ENCODE measurements at places on chromosomes 2 and 18. TPM values are rescaled to one million over a fixed set of nuclear protein-coding genes. Genes with fewer than 3 reads are reported as not detected.

ARHGEF33 gene
- total RNA-seq = 0.05 TPM

DNA sequence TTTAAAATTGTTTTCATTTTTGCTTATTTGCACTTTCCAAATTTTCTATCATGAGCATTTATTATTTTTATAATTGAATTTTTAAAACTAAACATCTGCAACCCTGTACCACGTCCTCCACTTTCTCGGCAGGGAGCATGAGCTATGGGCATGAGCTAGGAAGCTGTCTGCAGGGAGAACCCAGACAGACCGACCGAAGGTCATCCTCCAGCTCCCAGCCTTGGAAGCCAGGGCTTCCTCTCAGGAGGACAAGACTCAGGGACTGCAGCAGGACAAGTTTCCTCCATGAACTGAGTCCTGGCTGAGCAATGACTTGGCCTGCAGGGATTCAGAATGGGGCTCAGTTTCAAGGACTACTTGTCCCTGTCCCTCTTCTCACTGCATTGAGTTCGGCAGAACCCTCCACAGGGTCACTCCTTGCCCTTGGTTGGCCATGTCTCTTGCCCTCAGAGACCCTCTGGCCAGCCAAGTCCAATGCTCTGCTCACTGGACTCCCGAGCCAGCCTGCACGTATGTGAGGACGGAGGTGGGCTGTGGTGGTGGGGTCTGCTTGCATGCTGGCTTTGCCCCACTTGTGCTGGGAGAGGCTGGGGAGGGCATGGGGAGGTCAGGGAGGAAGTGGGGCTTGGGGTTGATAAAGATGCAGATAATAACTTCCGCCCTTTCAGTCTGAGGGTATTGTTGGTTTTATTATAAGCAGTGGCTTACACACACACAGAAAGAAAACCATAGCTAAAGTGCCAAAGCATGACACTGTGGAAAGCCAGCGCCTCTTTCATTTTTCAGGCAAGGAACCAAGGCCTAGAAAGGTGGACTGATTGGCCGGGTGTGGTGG, 6.6 kb downstream of the NMUR1 start:
- H3K4me1 ChIP-seq = no peaks in the 10 kb centered on the region
- H3K27ac ChIP-seq = no peak overlapping the region
- DNase-seq = no peak
- no peaks in the 10 kb centered on the region for H3K27me3 ChIP-seq

- DNase-seq = no peak
- H3K27me3 ChIP-seq = no peaks in the 10 kb centered on the region
- no peak overlapping the region for H3K4me3 ChIP-seq
- no peaks in the 10 kb centered on the region for H3K36me3 ChIP-seq
Measured at GRCh38 chr2:224638301-224638823, 53.2 kb upstream of the CUL3 start.

DNA sequence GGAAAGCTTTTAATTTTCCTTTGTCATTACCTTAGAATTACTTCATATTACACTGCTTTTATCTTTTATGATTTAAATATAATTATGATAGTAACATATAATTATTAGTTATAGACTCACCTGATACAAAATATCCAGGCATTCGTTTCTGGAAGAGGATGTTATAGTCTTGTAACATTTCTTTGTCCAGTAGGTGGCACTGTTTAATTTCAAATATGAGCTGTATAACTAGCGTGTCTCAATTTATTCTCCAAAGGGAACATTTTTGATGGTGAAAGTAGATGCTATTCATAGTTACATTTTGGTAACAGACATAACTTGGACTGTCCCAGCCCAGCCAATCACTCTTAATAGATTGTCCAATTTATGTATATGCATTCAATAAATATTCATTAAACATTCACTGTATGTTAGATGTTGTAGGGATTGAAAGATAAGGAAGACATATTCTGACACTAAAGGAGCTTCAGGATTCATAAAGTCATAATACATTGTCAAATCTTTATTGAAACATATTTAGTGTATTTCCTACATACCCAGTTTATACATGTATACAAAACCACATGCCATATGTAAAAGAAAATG, 19.2 kb downstream of the DAW1 start:
- no peak overlapping the region for H3K4me3 ChIP-seq
- no peak for DNase-seq
- no peaks in the 10 kb centered on the region for H3K27me3 ChIP-seq

All from SJCRH30 (cell line).